SK-N-SH (cell line): ENCODE measurements at places on chromosomes 1 and 21.

DNA sequence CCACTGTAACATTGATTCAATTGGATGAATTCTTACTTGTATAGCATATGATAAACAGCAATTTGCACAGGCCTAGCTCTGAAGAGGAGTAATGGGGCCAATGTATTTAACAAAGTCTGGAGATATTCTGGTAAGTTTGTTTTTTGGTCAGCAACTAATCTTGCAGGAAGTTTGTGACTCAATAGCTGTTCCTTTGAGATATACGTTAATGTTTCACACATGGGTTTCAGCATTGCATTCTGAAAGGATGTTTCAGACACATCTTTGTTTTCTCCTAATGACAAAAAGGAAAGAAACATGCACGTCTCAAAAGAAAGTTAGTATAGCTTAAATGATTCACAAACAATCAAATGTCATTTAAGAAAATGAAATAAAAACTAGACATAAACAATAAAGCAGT, 49.0 kb downstream of the LTN1 start:
- DNase-seq = no peak

DNA sequence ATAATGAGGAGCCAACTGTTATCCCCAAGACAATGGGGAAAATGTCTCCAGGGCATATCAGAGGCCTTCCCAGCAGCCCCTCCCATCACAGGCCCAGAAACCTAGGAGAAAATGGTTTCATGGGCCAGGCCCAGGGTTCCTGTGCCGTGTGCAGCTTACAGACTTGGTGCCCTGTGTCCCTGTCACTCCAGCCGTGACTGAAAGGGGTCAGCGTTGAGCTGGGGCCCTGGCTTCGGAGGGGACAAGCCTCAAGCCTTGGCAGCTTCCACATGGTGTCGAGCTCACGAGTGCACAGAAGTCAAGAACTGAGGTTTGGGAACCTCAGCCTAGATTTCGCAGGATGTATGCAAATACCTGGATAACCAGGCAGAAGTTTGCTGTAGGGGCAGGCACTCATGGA, 18.1 kb downstream of the SIPA1L2 start:
- DNase-seq = no peak

- no peak for DNase-seq
Measured at GRCh38 chr21:37253991-37254390, 13.1 kb downstream of the VPS26C start.

GRCh38 chr1:23423415-23424292, 894 bp downstream of the TCEA3 start:
- DNase-seq = peak; percentile 86

DNA sequence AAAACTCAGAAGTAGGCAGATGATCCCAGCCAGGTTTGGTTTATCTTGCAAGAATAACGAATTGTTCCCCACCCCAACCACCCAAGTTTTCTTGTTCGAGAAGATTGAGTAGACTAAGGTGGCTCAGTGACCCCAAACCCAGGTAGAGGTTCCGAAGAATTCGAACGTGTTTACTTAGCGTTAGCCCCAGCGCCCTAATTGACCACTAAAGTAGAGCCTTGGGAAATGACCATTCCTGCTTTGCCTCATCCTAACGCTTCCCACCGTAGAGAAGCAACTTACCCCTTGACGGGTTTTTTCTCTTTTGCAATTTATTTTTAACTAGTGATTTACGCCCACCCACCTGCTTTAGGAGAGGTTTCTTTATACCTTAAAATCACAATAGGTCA, 870 bp downstream of the FBXO28 start:
- DNase-seq = peak; percentile 14

GRCh38 chr1:180672105-180672504, 40.3 kb downstream of the XPR1 start:
- DNase-seq = no peak

DNA sequence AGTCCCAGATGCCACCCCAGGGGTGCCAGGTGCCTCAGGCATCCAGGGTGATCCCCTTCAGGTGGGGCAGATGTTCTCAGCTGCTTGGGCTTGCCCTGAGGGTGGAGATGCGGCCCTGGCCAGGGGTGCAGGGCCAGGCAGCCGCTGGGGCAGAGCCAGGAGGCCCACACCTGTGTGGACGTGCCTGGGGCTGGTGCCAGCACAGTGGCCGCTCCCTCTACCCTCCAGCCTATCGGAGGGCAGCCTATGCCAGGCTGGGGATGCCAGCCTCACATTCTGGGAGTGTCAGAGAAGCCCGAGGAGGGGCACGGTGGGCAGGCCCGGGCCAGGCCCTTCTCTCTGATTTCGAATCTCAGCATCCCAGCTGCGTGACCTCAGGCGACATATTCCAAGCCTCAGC, 96.5 kb upstream of the WNT4 start:
- no peak for DNase-seq

DNA sequence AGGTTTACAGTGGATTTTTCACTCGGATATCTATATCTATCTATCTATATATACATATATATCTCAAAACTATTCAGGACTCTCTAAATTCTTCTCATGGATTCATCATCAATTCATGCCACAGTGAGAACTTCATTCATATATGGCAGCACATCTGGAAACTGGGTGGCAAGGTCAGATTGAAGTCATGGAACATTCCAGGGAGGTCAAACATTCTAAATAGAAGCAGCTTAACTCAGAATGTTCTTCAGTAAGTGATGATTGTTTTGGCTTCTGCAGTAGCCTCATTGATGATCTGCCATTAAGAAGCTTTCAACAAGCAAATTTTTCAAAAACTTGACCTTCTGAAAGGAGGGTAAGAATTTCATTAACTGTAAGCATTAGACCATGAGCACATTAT, 46.9 kb upstream of the ADAMTS1 start:
- DNase-seq = no peak

- DNase-seq = no peak
Measured at GRCh38 chr1:181250038-181250437, 161.5 kb downstream of the IER5 start.

- no peak for DNase-seq
Measured at GRCh38 chr1:42889264-42889663, 42.9 kb downstream of the ZNF691 start.

DNA sequence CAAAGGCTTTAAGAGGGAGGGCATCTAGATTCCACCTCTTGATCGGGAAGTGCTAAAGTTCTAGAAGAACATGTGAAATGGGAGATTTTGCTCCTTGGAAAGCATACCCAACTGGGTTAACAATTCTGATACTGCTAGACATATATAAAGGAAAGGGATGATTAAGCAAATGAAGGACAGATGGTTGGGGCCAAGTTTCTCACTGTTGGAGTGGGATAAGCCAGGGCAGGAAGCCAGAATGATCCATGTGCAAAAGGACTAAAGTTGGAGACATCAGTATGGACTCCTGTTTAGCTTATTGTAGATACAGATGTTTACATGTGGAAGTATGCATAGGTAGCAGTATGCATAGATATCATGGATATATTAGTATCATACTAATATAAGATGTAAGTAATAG, 16.8 kb downstream of the PLA2G5 start:
- DNase-seq = no peak

GRCh38 chr21:24290151-24290833, 1317.0 kb downstream of the MRPL39 start:
- DNase-seq = no peak

DNA sequence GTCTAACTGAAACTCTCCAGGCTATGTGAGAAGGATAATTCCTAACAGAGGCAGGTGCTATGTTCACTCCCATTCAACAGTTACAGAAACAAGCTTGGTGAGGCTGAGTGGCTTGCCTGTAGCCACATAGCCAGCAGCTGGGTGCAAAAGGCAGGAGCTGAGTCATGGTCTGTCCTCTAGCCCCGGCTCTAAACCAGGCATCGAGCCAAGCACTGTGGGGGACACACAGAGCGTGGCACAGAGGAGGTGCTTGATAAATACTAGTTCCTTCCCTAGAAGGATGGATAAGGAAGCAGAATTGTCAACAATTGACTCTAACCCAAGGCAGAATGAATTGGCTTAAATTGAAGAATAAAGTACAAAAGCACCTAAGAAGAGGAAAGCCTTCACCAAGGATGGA, 10.4 kb upstream of the KCNA2 start:
- no peak for DNase-seq

GRCh38 chr21:38816400-38816977, 10.8 kb downstream of the ETS2 start:
- DNase-seq = no peak

DNA sequence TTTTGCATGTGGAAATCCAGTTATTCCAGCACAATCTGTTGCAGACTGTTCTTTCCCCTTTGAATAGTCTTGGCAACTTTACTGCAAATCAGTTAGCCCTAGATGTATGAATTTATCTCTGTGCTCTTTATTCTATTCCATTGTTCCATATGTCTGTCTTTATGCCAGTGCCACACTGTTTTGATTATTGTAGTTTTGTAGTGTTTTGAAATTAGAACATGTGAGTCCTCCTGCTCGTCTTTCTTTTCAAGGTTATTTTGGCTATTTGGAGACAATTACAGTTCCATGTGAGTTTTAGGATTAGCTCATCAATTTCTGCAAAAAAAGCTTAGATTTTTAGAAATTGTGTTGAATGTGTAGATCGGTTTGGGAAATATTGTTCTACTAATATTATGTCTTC, 26.6 kb downstream of the WNT3A start:
- DNase-seq = no peak

GRCh38 chr1:110579460-110579859, 26.7 kb downstream of the KCNA2 start:
- DNase-seq = no peak

DNA sequence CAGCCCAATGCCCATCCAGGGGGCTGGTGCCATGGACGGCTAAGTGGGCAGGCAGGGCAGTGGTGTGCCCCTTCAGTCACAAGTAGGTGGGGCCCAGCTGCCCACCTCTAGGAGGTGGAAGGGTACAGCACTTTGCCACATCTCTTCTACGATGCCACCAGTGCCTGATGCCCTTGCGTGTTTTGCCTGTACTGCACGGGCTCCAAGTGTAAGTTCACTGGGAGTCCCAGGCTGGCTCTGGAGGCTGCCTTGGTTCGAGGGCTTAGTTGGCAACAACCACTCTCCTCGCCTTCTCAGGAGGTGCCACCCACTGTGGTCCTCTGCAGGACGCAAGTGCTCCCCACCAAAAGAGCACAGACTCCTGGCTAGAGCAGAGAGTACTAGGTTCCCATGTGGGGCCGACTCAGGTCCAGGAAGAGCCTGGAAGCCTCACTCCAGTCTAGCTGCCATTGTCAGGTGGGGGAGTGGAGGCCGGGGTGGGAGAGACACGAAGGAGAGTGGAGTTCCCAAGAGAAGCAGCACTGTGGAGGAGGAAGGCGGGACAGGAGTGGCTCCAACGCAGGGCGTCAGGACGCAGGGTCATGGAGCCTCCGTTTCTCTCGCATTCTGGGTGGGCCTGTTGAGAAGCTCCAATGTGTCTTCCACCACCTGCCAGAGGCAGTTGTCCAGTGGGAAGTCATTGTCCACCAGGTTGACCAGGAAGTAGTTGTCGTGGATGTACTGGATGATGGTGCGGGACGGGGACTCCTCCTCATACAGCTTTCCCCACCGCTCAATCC, 15.5 kb downstream of the MTHFR start:
- no peak for DNase-seq

DNA sequence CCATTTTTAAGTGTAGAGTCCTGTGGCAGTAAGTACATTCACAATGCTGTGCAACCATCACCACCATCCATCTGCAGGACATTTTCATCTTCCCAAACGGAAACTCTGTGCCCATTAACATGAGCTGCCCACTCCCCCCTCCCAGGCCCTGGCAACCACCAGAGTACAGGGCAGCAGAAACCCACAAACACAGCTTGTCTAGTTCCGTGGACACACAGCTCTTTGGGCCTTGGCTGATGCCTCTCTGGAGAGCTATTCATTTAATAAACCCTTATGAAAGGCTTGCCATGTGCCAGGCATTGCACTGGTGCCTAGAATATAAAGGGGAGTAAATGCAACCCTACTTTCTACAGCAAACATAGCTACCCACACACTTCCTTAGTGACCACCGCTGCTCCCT, 28.0 kb downstream of the STUM start:
- DNase-seq = no peak

DNA sequence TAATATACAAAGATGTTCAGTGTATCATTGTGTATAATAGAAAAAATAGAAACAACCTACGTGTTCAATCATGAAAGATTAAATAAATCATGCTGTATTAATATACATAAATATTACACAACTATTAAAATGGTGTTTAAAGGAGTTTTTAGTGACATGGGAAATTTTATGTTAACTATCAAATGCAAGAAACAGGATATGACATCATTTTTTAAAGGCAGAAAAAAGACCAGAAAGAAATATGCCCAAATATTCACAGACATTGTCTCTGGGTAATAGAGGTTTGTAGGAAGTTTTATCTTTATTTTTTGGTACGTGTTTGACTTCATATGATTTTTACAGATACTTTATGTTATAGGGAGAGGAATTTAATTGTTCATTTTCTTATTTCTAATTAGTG, 34.0 kb downstream of the NPHS2 start:
- no peak for DNase-seq

DNA sequence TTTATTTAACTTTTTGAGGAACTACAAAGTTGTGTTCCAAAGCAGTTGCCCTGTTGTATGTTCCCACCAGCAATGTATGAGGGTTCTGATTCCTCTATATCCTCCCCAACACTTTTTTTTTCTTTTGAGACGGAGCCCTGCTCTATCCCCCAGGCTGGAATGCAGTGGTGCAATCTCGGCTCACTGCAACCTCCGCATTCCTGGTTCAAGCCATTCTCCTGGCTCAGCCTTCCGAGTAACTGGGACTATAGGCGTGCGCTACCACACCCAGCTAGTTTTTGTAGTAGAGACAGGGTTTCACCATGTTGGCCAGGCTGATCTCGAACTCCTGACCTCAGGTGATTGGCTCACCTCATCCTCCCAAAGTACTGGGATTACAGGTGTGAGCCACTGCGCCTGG, 60.4 kb upstream of the ENAH start:
- DNase-seq = no peak

GRCh38 chr21:45183852-45184251, 103.8 kb downstream of the POFUT2 start:
- no peak for DNase-seq

GRCh38 chr1:228155596-228156514, 6.1 kb downstream of the GJC2 start:
- no peak for DNase-seq

- peak; percentile 58 for DNase-seq
Measured at GRCh38 chr1:223726380-223727001, 14.2 kb downstream of the CAPN2 start.

- no peak for DNase-seq
Measured at GRCh38 chr1:156060937-156061636, at the start of gene RAB25. RAB25 (plus strand) TSS chr1:156061160; CDS start chr1:156061401, 241 bp downstream.

DNA sequence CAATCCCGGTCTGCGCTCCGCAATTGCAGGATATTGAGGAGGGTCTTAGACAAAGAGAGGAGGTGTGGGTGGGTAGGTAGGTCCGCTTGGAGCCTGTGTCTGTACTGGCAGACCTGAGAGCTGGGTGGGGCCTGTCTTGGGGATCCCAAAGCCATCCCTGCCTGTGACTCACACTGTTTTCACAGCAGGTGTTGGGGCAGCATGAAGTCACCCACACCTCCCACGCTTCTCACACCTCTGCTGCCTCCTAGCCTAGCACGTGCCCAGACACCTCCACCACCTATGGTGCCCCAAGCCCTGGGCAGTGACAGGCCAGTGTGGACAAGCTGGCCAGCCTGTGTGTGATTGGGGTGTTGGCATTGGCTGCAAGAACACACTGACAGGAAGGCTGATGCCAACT, 65.7 kb upstream of the ECE1 start:
- DNase-seq = no peak
